Left kidney (tissue), 8 donors: ENCODE measurements at places on chromosomes 7 and 10.
A peak's percentile ranks its signal among the peaks of the same experiment; 100 is the strongest.

GRCh38 chr10:30190577-30191552, 131.5 kb upstream of the JCAD start:
- no peak for DNase-seq

DNA sequence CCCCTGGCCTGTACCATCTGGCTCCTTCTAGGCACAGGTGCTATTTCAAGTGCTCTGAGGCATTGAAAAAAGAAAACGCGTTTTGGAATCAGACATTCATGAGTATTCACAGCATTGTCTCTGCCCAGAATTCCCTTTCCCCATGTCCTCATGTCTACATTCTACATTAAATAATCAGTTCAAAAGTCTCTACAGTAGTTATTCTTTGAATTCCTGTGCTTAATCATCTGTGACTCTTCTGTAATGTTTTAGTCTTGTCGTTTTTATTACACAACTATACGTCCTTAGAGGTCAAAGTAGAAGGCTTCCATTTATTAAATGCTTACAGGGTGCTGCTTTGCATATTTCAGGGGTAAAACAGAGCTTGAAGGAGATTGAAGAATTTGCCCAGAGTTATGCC, 95.7 kb downstream of the BICC1 start:
- peak; percentile 20 for DNase-seq

GRCh38 chr10:11499425-11500071, 111.9 kb downstream of the USP6NL start:
- DNase-seq: no peak

DNA sequence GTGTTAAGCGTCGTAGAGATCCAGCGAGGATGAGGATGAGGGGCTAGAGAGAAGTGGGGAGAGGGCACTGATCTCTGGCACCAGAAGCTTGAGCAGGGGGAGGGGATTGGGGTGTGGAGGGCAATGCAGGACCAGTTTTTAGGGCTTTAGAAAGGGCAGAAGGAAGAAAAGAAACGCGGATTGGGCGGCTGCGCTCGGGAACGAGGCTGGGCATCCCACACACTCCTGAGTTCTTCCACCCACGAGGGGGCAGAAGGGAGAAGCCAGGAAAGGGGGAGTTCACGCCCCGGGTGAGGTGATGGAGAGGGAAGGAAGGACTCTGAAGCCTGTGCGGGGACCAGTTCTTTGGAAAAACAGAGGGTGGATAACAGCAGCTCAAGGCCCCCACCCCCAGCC, 6.1 kb upstream of the VGF start:
- no peak for DNase-seq

DNA sequence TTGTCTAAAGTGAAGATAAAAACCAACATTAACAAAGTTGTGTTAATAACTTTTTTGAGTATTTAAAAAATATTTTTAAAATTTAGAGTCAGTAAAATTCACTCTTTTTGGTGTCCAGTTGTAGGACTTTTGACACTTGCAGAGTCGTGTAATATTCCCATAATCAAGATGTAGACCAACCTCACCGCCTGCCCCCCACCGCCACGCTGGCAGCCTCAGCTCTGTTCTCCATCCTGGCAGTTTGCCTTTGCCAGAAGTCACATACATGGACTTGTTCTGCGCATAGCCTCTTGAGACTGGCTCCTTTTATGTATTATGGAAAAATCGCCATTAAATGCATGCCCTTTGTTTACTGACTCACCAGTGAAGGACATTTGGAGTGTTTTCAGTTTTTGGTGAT, 27.3 kb upstream of the SYCE1 start:
- no peak for DNase-seq

DNA sequence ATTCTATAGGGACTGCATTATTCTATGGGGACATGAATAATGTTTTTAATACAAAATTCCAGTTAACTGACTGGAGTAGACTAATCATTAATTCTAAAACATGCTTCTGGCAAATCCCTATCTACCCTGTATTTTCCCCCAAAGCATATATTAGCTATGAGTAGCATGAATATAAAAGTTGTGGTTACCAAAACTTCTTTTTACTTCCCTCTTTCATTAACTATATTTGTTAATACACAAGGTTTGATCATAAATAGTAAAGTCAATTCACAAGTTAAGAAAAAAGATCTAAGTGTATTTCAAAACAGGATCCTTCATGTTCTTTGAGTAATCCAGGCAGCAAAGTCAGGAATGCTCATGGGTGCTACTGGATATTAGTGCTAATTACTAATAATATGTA, 2.9 kb upstream of the RALA start:
- DNase-seq: no peak

- no peak for DNase-seq
These were observed 94.6 kb upstream of the MACROH2A2 start for GRCh38 chr10:69957886-69958555.

DNA sequence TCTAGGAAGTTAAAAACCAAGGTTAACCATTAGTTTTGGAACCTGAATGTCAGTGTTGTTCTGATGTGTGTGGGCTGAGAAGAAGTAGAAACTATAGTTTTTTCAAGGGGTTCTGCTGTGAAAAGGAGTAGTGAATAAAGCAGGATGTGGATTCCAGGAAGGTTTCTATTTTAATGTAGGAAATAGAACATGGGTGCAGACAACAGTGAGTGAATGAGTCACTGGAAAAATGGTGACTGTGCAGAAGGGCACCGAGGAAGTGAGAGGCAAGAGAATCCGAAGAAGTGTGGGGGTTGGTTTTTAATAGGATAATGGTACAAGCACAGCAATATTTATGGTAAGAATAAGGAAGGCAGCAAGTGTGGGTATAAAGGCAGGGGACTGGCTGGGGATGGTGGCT, 120.4 kb downstream of the ARHGAP21 start:
- no peak for DNase-seq

DNA sequence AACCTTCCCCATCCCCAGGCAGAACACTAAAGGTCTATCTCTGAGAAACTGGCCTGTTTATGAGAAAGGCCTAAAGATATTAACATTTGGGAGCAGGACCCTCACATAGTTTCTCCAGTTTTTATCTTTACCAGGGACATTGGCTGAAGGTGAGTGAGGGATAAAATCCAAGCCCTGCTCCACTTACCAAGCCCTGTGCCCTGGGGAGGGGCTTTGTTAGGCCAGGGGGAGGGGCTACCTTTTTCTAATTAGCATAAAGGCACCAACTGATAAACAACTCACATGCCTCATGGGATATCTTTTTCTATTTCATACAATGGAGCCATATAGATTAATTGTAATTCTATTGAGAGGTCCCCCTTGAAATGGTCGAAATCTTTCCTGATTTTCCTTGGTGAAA, 55.9 kb downstream of the RNLS start:
- no peak for DNase-seq

DNA sequence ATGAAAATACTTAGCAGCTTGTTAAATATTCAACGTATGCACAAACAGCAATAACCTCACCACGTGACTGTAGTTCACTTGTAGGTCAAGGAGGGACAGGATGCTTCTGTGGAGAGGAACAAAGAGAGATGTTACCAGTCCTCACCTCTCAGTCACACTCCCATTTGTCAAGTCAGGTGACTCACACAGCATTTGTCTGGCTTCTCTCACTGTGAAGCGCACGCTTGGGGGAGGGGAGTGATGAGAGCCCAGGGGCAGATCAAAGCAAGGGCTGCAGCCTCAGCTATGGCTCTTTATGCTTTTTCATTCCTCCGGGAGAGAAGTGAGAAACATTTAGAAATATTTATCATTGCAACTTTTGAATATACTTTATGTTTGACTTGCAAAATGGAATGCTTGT, 2.9 kb upstream of the RBM20 start:
- DNase-seq: peak; percentile 53

DNA sequence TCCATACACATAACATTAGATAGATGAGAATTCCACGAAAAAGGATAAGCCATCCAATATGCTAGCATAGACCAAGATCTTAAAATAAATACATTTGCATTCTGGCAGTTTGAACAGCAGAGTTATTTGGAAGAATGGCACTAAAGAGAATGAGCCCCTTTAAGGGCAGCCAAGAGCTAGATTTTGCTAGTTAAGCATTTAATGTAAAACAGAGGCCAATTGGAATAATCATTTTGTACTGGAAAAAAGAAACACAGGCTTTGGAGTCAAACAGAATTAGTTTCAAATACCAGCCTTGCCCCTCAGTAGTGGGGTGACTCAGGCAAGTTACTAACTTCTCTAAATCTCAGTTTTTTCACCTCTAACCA, 56.2 kb downstream of the LRRTM3 start:
- no peak for DNase-seq

DNA sequence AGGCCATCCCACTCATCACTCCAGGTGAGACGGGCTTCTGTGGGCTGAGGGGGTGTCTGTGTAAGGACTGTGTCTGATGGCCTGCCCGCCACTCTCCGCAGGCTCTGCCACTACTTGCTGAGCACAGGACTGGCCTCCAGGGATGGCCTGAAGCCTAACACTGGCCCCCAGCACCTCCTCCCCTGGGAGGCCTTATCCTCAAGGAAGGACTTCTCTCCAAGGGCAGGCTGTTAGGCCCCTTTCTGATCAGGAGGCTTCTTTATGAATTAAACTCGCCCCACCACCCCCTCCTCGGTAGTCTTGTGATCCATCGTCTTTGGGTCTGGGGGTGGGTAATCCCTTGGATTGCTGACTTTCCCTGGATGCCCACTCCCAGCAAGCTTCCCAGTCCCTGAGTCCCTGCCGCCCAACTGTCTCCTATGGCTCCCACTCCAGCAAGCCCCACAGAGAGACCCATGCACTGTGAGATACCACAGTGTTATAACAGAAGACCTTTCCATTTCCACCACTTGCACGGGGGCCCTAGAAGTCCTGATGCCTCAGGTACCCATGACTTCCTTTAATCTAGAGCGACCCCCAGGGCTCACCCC, 4.7 kb downstream of the FXYD4 start:
- no peak for DNase-seq

- DNase-seq: no peak
These were observed 114.7 kb downstream of the RPS24 start for GRCh38 chr10:78148216-78148960.

DNA sequence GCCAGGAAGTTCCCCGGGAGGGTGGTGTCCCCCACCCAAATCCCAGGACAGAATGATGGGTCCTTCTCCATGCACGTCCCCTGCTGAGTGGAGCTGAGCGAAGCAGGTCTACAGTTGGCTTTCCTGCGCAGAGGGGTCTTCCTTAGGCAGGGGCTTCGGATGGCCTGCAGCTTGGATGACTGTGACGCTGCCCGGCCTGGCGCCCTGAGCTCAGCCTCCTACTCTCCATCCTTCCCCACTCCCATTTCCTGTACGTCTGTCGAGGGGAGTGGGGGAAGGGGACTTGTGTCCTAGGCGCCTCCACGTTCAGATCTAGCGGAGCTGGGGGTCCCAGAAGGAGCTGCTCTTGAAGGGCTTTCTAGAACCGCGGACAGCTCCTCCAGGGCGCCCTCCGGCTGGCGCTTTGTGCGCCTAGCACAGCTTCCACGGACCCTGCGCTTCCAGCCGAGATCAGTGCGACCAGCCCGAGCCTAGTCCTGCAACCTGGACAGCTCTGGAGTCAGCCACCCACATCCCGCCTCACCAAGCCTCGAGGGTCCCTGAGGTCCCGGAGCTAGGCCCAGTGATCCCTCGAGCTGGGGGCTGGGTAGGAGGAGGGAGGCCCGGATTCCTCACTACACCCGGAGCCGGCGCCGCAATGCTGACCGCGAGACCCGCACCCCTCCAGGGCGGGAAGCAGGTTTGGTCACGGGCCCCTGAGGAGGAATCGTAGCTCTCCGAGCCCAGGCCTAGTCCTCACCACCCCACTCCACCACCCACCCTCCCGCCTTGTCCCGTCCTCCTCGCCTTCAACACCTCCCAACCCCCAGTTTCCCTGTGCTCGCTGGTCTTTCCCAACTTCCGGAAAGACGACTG, 1.9 kb downstream of the GRID1 start:
- DNase-seq: no peak

DNA sequence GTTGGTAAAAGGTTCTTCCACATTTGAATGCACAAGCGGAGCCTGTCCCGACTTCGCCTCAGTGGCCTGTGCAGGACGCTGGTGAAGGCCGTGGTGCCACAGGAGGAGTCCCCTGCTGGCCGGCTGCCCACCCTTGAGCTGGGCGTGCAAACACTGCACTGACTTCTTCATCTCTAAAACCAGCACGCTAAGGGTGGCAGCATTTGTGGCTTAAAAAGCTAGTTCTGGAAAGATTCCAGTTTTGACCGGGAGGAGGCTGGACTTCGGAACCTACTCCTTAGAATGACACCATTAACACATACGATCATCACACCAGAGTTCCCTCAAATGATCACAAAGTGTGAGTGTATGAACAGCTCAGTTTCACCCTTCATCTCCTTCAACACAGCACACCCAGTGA, 102.4 kb downstream of the SMURF1 start:
- no peak for DNase-seq

GRCh38 chr7:101744588-101744987, 72.8 kb upstream of the CUX1 start:
- no peak for DNase-seq

DNA sequence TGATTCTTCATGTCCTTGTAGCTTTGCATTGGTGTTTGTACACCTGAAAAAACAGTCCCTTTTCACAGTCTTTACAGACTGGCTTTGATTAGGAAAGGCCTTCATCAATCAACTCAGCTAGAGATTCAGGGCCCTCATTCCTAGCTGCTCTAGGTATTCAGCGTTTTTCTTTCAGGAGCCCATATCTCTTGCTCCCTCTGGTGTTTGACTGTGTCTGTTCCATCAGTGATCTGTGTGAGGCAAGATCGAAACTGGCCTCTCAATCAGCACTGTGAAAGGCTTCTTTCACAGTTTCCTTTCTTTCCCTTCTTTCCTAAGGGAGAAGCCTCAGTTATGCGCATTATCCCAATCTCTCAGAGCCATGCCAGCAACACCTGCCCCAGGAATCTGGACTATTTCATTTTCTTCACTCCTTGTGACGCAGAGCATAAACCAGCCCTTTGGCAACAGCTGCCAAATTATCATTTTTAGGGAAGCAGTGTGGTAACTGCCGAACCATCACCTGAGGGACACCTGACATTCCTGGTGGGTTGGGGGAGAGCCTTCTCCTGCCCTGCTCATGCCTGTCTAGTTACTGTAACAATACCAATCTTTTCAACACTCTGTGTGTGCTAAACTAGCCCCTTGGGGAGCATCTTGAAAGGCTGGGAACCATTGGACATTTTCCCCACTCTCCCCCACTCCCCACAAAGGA, 75.7 kb upstream of the CCDC71L start:
- no peak for DNase-seq

DNA sequence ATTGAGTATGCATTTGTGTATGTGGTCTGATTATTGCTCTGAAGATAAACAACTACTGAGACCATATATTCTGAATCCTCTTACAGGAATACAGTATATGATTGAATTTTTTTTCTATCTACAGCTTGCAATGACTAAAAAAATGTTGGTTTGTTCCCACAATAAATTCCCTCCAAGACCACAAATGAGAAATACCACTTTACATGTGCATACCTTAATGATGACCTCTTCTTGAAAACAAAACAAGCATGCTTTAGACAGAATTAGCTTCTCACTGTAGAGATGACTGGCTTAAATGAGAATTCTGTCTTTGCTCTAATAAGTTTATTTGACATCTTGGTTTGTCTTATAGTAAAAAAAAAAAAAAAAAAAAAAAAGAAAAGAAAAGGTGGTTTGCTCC, 241.5 kb downstream of the PCDH15 start:
- no peak for DNase-seq

- no peak for DNase-seq
These were observed 389.9 kb upstream of the SEMA3C start for GRCh38 chr7:81308643-81309322.
